IMR-90 (cell line): ENCODE measurements at places on chromosomes 5 and 9. TPM values are rescaled to one million over a fixed set of nuclear protein-coding genes. Genes with fewer than 3 reads are reported as not detected.

PCDHB6 gene
- 0.07 and 0.11 TPM in 2 replicates for polyA plus RNA-seq

ZDHHC12 gene
- 60.7 and 75.1 TPM in 2 replicates for polyA plus RNA-seq

TMOD1 gene
- polyA plus RNA-seq, result 0.19 and 0.38 TPM in 2 replicates

CATSPER3 gene
- polyA plus RNA-seq, result 0.12 TPM in 1 of 2 replicates, not detected in the other

SIT1 gene
- not detected in 2 replicates for polyA plus RNA-seq

DNA sequence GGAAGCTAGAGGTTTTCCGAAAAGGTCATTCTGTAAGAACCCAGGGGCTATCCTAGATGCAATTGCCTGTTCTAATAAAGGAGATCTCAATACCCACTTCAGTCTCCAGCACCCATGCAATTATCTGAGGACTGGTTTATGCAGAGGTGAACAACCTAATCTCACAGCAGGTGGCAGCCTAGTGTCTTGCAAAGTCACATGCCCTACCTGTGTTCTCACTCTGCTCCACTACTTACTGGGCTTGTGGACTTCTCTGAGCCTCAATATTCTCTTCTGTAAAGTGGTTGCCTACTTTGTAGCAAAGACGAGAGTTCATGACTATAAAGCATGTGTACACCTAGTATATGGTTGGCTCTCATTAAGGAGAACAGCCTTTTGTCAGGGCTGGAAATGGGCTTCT lies 21.0 kb upstream of the ALDH1B1 start:
- peaks cover 63% of the 10 kb centered on the region for H3K27me3 ChIP-seq
- peak; percentile 27 for DNase-seq
- H3K27ac ChIP-seq, result no peak overlapping the region

DNA sequence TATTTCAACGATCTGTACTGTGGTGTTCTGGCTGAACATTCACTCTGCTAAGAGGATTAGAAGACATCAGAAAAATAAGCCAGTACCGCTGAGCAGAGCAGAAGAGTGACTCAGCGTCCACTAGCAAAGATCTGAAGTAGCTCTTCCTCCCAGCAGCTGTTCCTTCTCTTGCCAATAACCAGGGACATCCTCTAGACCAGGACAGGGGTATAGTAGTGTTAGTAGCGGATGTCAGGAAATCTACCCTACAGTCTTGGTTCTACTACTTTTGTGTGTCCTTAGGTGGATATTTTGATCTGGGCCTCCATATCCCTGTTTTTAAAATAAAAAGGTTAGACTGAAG lies 103.6 kb downstream of the TSSK1B start:
- H3K4me1 ChIP-seq, result peaks cover 6% of the 10 kb centered on the region
- peak overlapping the region; percentile 15; the same call in 1 of the 2 replicates for H3K27ac ChIP-seq
- no peaks in the 10 kb centered on the region for H3K27me3 ChIP-seq
- H3K36me3 ChIP-seq, result no peaks in the 10 kb centered on the region; the same call in 1 of the 2 replicates
- DNase-seq, result peak; percentile 68

DNA sequence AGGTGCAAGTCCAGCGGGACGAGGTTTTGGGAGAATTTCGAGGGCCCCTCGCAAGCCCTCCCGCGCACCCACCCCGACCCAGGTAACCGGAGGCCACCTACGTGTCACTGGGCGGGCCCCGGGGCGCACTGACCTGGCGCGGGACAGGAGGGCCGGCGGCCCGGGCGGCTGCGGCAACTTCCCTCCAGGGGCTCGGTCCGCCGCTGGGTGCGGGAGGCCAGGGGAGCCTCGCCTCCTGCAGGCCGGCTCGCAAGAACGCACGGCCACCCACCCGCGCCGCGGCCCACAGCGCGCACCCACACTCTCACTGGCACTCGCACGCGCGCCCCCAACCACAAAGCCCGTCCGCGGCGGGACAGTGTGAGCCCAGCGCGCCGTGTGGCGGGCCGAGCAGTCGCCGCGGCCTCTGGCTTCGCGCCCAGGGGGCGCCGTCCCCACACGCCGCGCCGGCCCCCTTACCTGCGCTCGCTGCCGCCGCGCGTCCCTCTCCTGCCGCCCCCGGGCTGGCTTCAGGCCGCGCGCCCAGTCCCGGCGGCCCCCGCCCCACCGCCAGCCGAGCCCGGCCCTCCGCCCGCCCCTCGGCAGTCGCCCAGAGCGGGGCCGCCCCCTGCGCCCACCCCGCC lies 451 bp downstream of the LPAR1 start:
- DNase-seq, result peak; percentile 27
- H3K27ac ChIP-seq, result peak overlapping the region; percentile 97
- no peaks in the 10 kb centered on the region for H3K27me3 ChIP-seq
- peaks cover 2% of the 10 kb centered on the region; the same call in 1 of the 2 replicates for H3K36me3 ChIP-seq

GRCh38 chr5:160315968-160316367 lies 3.6 kb upstream of the CCNJL start:
- no peak overlapping the region for H3K4me3 ChIP-seq
- H3K36me3 ChIP-seq, result no peaks in the 10 kb centered on the region

NKD2 gene
- not detected in 2 replicates for polyA plus RNA-seq

SOX30 gene
- polyA plus RNA-seq, result not detected in 2 replicates

NPR2 gene
- 29.9 and 35.7 TPM in 2 replicates for polyA plus RNA-seq

- no peaks in the 10 kb centered on the region for H3K27me3 ChIP-seq
- no peak overlapping the region for H3K4me3 ChIP-seq
- peak; percentile 91 for DNase-seq
Observed at GRCh38 chr9:120935383-120935857, 8.8 kb upstream of the TRAF1 start.

IFNB1 gene
- polyA plus RNA-seq, result not detected in 2 replicates

CSF1R gene
- 0.07 and 0.14 TPM in 2 replicates for polyA plus RNA-seq

- no peak overlapping the region for H3K27ac ChIP-seq
- DNase-seq, result no peak
- H3K36me3 ChIP-seq, result no peaks in the 10 kb centered on the region
- no peaks in the 10 kb centered on the region for H3K4me1 ChIP-seq
- no peak overlapping the region for H3K4me3 ChIP-seq
Observed at GRCh38 chr5:79834754-79835714, 145.4 kb downstream of the CMYA5 start.

HRCT1 gene
- polyA plus RNA-seq, result 3.9 and 4.4 TPM in 2 replicates

DNA sequence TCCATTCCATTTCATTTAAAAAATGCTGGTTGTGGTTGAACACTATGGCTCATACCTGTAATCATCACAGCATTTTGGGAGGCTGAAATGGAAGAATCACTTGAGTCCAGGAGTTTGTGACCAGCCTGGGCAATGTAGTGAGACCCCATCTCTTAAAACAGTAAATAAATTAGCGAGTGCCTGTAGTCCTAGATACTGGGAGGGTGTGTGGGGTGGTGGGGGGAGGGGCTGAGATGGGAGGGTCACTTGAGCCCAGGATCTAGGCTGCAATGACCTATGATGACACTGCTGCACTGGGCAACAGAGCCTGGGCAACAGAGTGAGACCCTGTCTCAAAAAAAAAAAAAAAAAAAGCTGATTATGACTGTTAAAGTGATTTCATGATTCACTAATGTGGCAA lies 29.1 kb downstream of the DDX46 start:
- H3K27ac ChIP-seq, result no peak overlapping the region
- H3K36me3 ChIP-seq, result peaks cover 33% of the 10 kb centered on the region
- no peak for DNase-seq
- no peak overlapping the region for H3K4me3 ChIP-seq

DNA sequence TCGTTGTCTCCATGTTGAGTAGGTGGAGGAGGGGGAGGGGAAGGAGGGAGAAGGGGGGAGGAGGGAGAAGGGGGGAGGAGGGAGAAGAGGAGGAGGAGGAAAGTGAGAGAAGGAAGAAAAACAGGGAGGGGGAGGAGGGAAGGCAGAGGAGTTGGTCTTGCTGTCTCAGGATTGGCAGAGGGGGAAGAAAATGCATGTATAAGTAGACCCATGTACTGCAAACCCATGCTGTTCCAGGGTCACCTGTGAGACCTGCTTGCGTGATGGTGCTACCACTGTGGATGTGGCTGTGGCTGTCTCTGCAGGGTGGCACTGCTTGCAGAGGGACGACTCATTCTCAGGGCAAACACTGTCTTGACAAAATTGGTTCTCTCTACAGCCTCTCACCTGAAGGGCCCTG lies 76.3 kb downstream of the PTCH1 start:
- H3K4me3 ChIP-seq, result no peak overlapping the region
- H3K36me3 ChIP-seq, result peaks cover 14% of the 10 kb centered on the region; the same call in 1 of the 2 replicates
- H3K4me1 ChIP-seq, result no peaks in the 10 kb centered on the region
- H3K27ac ChIP-seq, result no peak overlapping the region
- no peaks in the 10 kb centered on the region for H3K27me3 ChIP-seq
- no peak for DNase-seq

GRCh38 chr5:174759091-174759490 lies 34.7 kb downstream of the MSX2 start:
- peaks cover 5% of the 10 kb centered on the region for H3K27me3 ChIP-seq
- no peak for DNase-seq
- no peak overlapping the region for H3K4me3 ChIP-seq
- no peaks in the 10 kb centered on the region for H3K4me1 ChIP-seq
- no peak overlapping the region for H3K27ac ChIP-seq

GBA2 gene
- 37.0 and 38.2 TPM in 2 replicates for polyA plus RNA-seq

DNA sequence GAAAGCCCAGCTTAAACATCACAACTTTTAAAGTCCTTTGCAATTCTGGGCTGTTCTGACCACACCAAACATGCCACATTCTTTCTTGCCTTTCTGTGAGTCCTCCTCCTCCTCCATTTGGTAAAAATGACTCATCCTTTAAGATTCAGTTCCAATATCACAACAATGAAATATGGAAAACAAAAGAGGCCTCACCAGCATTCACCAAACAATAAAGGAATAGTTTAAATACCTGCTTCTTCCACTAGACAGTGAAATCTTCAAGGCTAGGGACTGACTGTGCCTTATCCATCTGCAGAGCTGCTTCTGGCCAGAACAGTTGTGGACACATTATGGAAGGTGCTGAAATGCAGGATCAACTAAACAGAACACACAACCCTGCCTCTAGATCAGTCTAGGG lies 36.0 kb downstream of the NR6A1 start:
- H3K27ac ChIP-seq, result no peak overlapping the region
- peak; percentile 53 for DNase-seq
- no peaks in the 10 kb centered on the region for H3K36me3 ChIP-seq
- peaks cover 7% of the 10 kb centered on the region for H3K4me1 ChIP-seq
- no peak overlapping the region for H3K4me3 ChIP-seq

DNA sequence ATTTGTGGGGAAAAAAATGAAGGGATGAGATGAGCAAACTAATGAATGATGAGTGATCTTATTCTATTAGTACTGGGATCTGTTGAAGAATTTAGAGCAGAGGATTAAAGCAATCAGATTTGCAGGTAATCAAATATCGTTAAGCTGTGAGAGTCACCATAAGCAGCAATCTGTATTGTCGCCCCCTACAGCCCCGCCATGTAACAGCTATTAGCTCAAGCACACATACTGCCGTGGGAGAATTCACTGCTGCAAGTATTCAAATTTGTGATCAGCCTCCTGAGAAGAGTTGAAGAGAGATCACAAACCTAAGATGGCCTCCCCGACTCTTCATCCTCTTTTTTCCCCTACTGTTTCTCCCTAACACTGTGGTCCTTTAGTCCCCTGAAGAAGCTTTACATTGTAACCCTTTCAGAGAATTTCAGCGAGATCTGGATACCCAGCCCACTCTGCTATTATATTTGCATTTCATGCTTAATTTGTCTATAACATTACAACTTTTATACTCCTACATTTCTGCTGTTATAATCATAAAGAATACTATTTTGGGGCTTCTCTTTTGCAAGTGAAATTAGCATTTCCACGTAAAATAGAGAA lies 28.5 kb upstream of the PHF24 start:
- H3K27me3 ChIP-seq, result peaks cover 4% of the 10 kb centered on the region
- H3K4me3 ChIP-seq, result no peak overlapping the region
- no peak overlapping the region for H3K27ac ChIP-seq
- peak; percentile 5 for DNase-seq
- H3K36me3 ChIP-seq, result no peaks in the 10 kb centered on the region
